Thyroid gland (tissue), 4 donors: ENCODE measurements at places on chromosomes 5 and 9. TPM values are rescaled to one million over a fixed set of nuclear protein-coding genes. Genes with fewer than 3 reads are reported as not detected.
A peak's percentile ranks its signal among the peaks of the same experiment; 100 is the strongest.

DNA sequence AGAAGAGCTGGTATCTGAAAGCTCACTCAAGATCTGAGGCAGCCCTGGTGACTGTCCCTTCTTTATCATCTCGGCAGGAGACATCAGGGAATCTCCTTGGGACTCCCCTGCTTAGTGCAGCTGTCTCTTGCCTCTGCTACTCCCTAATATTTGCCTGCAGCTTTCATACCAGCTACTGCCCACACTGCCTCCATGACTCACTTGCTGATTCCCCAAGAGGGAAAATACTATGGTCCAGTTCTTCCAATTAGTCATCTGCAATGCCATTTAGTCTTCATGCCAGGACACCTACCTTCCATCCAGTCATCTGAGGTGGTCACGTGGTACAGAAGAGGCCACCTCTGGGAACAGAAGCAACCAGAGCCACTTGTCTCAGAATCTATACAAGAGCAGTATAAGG, 270.8 kb downstream of the NTRK2 start:
- H3K4me3 ChIP-seq, result no peak overlapping the region
- no peaks in the 10 kb centered on the region for H3K36me3 ChIP-seq
- DNase-seq, result no peak
- H3K27me3 ChIP-seq, result no peaks in the 10 kb centered on the region
- H3K27ac ChIP-seq, result no peak overlapping the region
- peaks cover 6% of the 10 kb centered on the region for H3K4me1 ChIP-seq

GRCh38 chr9:133713150-133713959, 24.8 kb downstream of the SARDH start:
- DNase-seq, result peak; percentile 77
- H3K36me3 ChIP-seq, result no peaks in the 10 kb centered on the region
- no peaks in the 10 kb centered on the region for H3K27me3 ChIP-seq
- peaks cover 31% of the 10 kb centered on the region for H3K4me1 ChIP-seq

DNA sequence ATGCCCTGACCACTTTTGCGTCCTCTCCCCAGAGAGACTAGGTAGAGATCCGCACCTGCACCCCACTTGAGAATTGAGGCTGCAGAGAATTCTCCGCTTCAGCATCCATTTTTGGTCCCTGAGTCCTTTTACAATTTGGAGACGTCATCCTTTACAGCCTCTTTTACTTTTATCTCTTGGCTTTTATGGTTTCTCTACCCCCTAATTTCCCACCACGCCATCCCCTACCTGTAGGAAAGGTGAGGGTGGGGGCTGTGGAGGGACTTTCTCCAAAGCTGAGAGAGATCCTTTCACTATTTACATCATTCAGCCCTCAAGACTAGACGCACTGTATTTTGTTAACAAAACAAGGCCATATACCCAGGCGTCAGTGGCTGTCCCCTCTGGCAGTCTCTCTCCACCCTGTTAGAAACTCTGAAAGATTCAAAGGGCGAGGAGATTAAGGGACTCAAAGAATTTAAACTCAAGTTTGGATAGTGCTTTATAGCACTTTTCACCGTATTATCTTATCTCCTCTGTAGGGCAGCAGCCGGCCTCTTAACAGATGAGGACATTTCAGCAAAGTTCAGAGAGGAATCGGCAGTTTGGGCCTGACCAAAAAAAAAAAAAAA, 1.7 kb downstream of the MSX2 start:
- H3K27me3 ChIP-seq, result peaks cover 22% of the 10 kb centered on the region
- H3K4me1 ChIP-seq, result peaks cover 3% of the 10 kb centered on the region
- no peak overlapping the region for H3K27ac ChIP-seq
- H3K36me3 ChIP-seq, result no peaks in the 10 kb centered on the region
- H3K4me3 ChIP-seq, result no peak overlapping the region

Gene ADAMTSL1
- total RNA-seq, result 1.6 TPM

- DNase-seq, result no peak
- H3K27ac ChIP-seq, result no peak overlapping the region
- H3K4me3 ChIP-seq, result no peak overlapping the region
- no peaks in the 10 kb centered on the region for H3K36me3 ChIP-seq
- H3K4me1 ChIP-seq, result peaks cover 60% of the 10 kb centered on the region
- no peaks in the 10 kb centered on the region for H3K27me3 ChIP-seq
These were observed 6.4 kb downstream of the SWI5 start for GRCh38 chr9:128282500-128282899.

Gene UBE2QL1
- 2.7 TPM for total RNA-seq

- H3K27me3 ChIP-seq, result no peaks in the 10 kb centered on the region
- H3K4me3 ChIP-seq, result no peak overlapping the region
- no peaks in the 10 kb centered on the region for H3K4me1 ChIP-seq
- DNase-seq, result no peak
These were observed 103.2 kb downstream of the PDE4D start for GRCh38 chr5:59790376-59790775.

GRCh38 chr9:14992081-14992480, 81.9 kb upstream of the FREM1 start:
- no peaks in the 10 kb centered on the region for H3K4me1 ChIP-seq
- H3K27ac ChIP-seq, result no peak overlapping the region
- no peaks in the 10 kb centered on the region for H3K27me3 ChIP-seq
- no peaks in the 10 kb centered on the region for H3K36me3 ChIP-seq
- H3K4me3 ChIP-seq, result no peak overlapping the region

- peak overlapping the region; percentile 99 for H3K27ac ChIP-seq
- no peaks in the 10 kb centered on the region for H3K36me3 ChIP-seq
- H3K4me1 ChIP-seq, result peaks cover 29% of the 10 kb centered on the region
- DNase-seq, result no peak
- peak overlapping the region; percentile 68 for H3K4me3 ChIP-seq
These were observed 1.3 kb downstream of the TNPO1 start for GRCh38 chr5:72817671-72818266.

- no peak overlapping the region for H3K4me3 ChIP-seq
- H3K27ac ChIP-seq, result no peak overlapping the region
- H3K36me3 ChIP-seq, result no peaks in the 10 kb centered on the region
- no peaks in the 10 kb centered on the region for H3K27me3 ChIP-seq
These were observed 37.3 kb upstream of the CTSV start for GRCh38 chr9:97076238-97076637.

Gene RAD23B
- 85.7 TPM for total RNA-seq

DNA sequence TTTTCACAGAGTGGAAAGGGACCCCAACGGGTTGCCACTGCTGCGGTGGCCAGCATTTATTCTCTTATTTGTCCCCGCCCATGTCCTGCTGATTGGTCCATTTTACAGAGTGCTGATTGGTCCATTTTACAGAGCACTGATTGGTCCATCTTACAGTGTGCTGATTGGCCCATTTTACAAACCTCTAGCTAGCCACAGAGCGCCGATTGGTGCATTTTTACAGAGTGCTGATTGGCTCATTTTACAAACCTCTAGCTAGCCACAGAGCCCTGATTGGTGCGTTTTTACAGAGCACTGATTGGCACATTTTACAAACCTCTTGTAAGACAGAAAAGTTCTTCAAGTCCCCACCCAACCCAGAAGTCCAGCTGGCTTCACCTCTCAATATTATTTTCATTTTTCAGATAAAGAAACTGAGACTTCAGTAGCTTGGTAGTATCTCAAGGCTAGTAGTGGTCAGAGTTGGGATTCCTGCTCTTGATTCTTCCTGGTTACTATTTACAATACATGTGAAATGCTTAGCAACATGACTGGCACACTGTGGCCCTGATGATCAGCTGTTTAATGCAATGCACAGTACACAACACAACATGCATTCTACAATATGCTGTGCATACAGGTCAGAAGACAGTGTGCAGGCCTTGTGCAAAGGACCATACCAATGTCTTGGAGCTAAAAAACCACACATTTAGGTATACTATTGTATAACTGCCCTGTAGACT, 63.6 kb upstream of the BOD1 start:
- H3K27ac ChIP-seq, result peak overlapping the region; percentile 14
- no peak overlapping the region for H3K4me3 ChIP-seq
- H3K27me3 ChIP-seq, result no peaks in the 10 kb centered on the region
- no peaks in the 10 kb centered on the region for H3K36me3 ChIP-seq
- no peak for DNase-seq

DNA sequence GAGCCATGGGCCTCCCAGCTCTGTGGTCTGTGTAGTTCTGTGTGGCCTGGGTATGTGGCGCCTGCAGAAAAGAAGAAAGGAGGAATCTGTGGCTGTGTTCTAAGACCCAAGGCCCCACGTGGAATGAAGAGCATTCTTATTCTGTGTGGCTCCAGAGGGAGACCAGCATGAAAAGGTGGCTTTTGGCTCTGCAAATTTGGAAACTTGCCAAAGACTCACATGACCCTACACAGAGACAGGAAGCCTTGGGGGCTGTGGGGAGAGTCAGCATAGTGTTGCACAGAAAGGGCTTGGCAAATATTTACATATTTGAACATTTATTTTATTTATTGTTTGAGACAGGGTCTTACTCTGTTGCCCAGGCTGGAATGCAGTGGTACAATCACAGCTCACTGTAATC, 193.3 kb downstream of the TMEM38B start:
- H3K27ac ChIP-seq, result no peak overlapping the region
- DNase-seq, result no peak
- no peaks in the 10 kb centered on the region for H3K4me1 ChIP-seq
- H3K27me3 ChIP-seq, result no peaks in the 10 kb centered on the region
- no peak overlapping the region for H3K4me3 ChIP-seq
- H3K36me3 ChIP-seq, result no peaks in the 10 kb centered on the region

Gene PRR7
- 4.7 TPM for total RNA-seq

DNA sequence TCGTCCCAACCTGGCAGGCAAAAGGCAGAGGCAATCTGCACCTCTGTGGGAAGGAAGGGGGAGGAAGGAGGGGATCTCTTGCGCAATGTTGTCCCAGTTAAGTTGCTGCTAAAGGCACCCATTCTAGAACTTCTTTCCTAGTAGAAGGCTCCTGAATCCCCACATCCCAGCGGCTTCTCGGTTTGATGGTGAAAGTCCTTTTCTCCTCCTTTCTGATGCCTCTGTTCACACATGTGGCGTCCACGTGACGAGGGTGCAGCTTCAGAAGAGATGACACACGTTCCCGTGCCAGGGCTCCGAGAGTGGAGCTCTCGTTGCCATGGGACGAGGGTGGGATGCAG, 96.9 kb upstream of the FCN2 start:
- DNase-seq, result no peak
- peaks cover 27% of the 10 kb centered on the region for H3K4me1 ChIP-seq
- H3K27ac ChIP-seq, result no peak overlapping the region

DNA sequence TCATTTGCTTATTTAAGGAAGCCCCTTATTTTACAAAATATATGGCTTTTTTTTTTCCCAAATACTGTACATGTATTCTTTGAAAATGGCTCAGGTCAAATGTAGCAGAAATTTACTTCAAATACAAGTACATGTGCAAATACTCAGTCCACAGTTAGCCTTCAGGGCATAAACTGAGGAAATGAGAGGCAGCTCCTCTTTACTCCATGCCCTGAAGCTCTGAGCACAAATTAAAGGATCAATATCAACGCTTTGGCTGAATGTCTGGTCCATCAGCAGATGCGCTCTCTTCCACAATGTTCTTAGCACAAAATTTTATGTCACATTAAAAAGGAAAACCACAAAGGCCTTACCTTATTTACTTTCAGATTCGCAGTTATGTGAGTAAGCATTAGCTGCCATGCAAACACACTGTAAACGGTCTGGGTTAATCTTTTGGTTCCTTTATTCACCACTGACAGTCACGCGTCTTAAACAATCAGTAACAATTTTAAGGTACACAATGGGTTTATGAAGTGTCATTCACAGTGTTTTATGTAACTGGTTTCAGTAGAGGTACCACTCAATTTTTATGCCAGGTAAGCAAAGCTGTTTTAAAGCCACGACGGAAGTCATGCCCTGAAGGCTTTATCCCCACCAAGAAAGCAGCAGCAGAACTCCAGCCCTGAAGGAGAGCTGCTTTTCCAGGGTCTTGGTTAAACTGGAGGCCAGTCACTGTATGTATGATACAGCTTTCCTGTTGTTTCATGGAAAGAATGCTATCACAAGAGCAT, 103.4 kb downstream of the OTULIN start:
- H3K4me3 ChIP-seq, result no peak overlapping the region
- no peak overlapping the region for H3K27ac ChIP-seq
- H3K36me3 ChIP-seq, result no peaks in the 10 kb centered on the region
- no peaks in the 10 kb centered on the region for H3K4me1 ChIP-seq
- no peaks in the 10 kb centered on the region for H3K27me3 ChIP-seq

Gene IL4
- not detected for total RNA-seq

Gene ZNF484
- 18.5 TPM for total RNA-seq

Gene RFESD
- 3.7 TPM for total RNA-seq

DNA sequence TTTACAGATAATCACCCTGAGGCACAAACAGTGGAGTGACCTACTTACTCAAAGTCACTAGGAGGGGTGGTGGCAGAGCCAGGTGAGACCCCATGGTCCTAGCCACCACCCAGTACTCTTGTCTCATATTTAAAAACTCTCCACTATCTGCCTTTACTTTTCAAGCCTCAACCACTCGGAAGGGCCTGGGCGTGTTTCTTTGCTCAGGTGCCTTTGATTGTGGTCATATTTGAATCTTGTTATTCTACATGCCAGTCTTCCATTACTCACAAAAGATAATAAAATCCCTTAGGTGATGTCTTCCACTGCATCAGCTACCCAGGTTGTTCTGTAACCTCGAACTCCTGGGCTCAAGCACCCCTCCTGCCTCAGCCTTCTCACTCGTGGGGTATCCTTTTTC, 20.7 kb upstream of the TRIM36 start:
- DNase-seq, result no peak
- H3K4me3 ChIP-seq, result no peak overlapping the region
- no peaks in the 10 kb centered on the region for H3K27me3 ChIP-seq
- H3K4me1 ChIP-seq, result no peaks in the 10 kb centered on the region
- H3K27ac ChIP-seq, result no peak overlapping the region

GRCh38 chr5:151550146-151550545, 41.0 kb downstream of the FAT2 start:
- no peaks in the 10 kb centered on the region for H3K27me3 ChIP-seq
- no peak overlapping the region for H3K4me3 ChIP-seq
- H3K4me1 ChIP-seq, result no peaks in the 10 kb centered on the region
- H3K27ac ChIP-seq, result no peak overlapping the region

Gene CTXN3
- total RNA-seq, result not detected

Gene ASPN
- 2.4 TPM for total RNA-seq

DNA sequence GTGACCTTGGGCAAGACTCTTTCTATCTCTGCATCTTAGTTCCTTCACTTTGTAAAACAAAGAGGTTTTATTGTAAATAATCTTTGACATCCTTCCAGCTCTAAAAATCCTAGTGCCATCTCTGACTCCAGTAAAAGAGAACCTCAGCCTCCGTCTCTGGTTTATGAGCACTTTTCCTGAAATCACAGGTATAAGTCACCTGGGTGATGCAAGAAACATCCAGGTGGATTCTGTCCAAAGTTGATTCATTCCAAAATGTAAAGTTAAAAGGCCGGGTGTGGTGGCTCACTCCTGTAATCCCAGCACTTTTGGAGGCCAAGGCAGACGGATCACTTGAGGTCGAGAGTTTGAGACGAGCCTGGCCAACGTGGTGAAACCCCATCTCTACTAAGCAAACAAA, 21.1 kb upstream of the UBAP2 start:
- no peaks in the 10 kb centered on the region for H3K27me3 ChIP-seq
- H3K4me1 ChIP-seq, result peaks cover 7% of the 10 kb centered on the region
- no peak overlapping the region for H3K27ac ChIP-seq
- DNase-seq, result no peak
- H3K4me3 ChIP-seq, result no peak overlapping the region
